ENCODE measurements at places on chromosomes 4 and X.
A peak's percentile ranks its signal among the peaks of the same experiment; 100 is the strongest.

DNA sequence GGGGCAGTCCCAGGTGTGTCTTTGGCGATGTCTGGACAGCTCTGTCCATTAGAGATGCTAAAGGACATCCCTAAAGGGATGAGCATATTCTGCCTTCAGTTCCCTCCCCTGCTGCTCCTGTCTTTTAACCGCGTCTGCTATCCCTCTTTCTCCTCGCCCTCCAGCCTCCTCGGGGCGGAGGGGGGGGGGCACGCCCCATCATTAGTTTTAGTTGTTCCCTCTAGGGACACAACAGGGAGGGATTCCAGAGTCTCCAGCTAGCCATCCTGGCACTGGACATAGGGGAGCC lies 1.1 kb downstream of the MSL3 start:
- DNase-seq = no peak

- DNase-seq = no peak
Observed at GRCh38 chr4:77226939-77227705, 70.1 kb downstream of the CCNG2 start.

DNA sequence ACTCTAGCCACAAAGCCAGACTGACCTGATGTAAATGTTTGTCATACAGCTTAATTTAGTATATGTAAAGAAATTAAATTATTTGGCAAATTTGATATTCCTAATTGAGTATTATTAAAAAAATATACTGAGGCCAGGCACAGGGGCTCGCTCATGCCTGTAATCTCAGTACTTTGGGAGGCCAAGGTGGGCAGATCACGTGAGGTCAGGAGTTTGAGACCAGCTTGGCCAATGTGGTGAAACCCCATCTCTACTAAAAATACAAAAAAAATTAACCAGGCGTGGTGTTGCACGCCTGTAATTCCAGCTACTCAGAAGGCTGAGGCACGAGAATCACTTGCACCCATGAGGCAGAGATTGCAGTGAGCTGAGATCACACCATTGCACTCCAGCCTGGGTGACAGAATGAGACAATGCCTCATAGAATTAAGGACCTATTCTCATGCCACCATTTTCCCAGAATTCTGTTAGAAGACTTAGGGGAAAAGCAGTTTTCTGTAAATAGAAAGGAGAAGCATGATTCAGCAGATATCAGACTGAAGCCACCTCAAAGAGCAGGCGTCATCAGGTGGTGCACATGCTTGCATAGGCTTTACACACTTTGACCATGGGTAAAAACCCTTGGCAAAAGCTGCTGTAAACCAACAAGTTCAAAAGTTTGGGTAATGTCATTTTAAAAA lies 6.1 kb downstream of the UBQLN2 start:
- no peak for DNase-seq

- DNase-seq = no peak
Observed at GRCh38 chr4:99361899-99362275, 9.3 kb upstream of the ADH1C start.

GRCh38 chr4:171397175-171397574 lies 416.0 kb upstream of the GALNTL6 start:
- no peak for DNase-seq

- DNase-seq = no peak
Observed at GRCh38 chr4:17619416-17620105, 5.1 kb downstream of the MED28 start.

GRCh38 chr4:61583696-61584095 lies 383.6 kb downstream of the ADGRL3 start:
- no peak for DNase-seq

GRCh38 chrX:23819385-23820234 lies 36.6 kb downstream of the SAT1 start:
- no peak for DNase-seq

DNA sequence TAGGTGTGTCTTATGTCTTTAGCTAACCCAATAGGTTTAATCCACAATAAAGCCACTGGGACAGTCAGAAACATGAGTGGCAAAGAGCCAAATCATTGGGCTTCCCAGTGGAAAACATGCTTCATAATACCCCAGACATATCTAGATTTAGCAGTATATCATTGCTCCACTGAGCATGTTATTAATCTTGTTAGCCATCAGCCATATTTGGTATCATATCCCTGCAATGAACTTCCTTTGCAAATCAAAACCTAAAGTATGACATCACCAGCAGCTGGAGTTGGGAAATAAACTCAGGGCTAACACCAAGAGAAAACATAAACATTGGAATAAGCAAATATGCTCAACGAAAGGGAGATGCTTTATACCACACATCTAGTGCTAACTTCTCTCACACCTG lies 280.8 kb upstream of the NOCT start:
- DNase-seq = no peak

DNA sequence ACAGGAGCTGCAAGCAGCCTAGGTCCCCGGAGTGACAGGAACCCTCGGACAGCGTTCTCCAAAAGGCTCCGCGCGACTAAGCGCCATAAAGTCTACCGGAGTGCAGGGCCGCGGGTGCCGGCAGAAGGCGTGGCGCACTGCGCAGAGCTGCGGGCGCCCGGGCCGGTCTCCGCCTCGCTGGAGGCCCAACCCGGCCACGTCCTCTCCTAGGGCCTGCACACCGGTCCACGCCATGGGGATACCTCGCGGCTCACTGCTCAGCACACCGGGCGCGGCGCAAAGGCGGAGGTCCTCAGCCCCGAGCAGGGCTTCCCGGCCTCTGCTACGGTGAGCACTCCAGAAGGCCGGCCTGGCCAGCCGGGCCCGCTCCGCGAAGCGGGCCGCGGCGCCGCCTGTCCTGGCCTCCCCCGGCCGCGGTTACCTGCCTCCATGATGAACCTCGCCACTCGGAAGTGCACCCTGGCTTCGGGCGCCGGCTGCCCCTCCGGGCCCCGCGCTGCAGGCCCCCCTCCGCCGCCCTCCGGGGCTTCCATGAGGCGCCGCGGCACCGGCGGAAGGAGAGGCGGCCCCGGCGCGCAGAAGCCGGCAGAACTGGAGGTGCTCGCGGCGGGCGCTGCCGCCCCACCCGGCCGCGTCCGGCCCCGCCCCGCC lies at the start of gene CCNQ:
TSS of gene CCNQ (minus strand) at position 599 of the 651 bp plus-strand sequence. CDS start at position 533, 66 bp downstream.
- DNase-seq = no peak

DNA sequence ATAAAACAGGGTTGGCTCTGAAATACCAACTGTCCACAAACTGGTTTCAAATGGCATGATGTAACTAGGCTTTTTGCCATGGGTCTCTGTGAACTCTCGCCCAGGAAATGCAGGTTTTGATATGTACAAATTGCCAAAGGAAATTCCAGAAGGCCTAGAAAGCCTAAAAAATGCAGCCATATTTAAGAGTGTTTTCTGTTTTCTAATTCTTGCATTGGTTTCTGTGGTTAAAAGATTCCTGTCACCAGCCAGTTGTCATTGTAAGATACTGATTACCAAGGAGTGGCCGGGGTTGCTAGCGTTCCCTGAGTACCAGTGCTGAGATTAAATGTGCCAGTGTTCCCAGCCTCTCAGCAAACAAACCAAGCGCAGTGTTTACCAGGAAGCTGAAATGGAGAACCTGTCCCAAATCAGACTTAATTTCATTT lies 53.9 kb upstream of the SORBS2 start:
- no peak for DNase-seq

DNA sequence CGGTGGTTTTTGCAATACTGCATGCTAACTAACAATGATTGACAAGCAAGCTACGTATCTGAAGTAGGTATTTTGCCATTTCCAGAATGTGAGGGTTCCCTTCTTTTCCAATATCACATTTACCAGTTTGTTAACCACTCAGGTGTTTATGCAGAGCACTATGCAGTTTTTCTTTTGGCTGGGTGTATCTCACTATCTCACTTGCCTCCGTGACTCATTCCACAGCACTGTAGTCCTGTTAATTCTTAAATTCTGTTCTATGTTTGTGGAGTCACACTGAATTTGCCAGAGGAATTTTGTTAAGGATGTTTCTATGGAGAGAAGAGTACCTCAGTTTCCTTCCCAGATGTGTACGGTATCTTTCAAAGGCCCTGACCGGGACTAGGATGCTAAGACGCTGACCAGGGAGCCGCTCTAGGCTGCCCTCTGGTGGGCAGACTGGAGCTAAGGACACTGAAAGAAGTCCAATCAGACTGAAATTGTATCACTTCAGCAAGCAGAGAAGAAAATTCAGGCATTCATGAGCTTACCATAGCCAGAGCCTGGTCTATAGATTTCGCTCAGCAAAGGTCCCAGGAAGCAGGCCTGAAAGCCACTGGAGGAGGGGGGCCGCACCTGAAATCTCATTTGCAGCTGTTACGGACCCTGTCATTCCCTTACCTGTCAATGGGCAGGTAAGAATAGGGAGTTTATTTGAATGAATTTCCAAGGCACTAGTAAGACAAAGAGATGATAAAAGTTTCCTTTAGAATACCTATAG lies 388.4 kb upstream of the SPOCK3 start:
- no peak for DNase-seq

- no peak for DNase-seq
Observed at GRCh38 chr4:2248821-2249261, 6.9 kb upstream of the HAUS3 start.

GRCh38 chr4:124941267-124941666 lies 228.7 kb upstream of the ANKRD50 start:
- DNase-seq = no peak

GRCh38 chr4:122652379-122652778 lies 31.5 kb upstream of the IL21 start:
- DNase-seq = peak; percentile 33

DNA sequence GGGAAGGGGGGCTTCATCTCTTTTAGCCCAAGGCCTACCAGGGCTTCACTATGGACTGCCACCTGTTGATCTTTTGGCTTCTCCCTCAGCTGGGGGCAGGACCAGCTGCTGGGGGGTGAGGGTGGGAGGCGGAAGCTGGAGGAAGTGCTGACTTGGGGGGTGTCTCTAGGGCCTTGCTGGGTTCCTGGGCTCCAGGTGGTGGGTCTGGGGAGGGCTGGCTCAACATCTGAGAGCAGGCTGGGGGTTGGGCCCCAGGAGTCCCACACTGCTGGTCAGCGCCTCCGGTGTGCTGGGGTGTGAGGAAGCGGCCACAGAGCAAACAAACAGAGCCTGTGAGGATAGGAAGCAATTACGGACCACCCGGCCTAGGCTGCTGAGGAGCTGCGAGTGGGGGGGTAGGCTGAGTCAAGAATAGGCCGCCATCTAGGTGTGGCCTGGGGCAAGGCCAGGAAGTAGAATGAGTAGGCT lies 85.7 kb downstream of the EFNB1 start:
- DNase-seq = no peak

- no peak for DNase-seq
Observed at GRCh38 chr4:81845273-81845672, 373.6 kb upstream of the RASGEF1B start.

DNA sequence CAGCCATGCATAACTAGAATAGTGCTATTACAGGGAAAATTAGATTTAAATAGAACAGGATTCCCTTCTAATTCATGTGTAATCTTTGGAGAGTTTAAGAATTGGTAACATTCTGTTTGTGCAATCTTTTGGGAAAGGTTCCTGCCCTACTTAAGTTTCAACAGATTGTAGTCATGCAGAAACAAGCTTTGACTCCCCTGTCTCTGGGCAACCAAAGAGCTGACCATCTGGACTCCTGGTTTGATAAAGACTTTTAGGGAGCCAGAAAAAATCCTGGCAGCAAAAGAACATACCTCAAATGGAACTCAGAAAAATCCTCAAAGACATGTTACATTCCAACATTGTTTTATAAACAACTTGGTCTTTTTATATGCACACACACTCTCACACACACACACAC lies 191.1 kb upstream of the NEIL3 start:
- DNase-seq = no peak

- no peak for DNase-seq
Observed at GRCh38 chrX:74272230-74272629, 31.8 kb upstream of the ZCCHC13 start.

GRCh38 chr4:37440501-37440900 lies 196.0 kb downstream of the NWD2 start:
- no peak for DNase-seq

- no peak for DNase-seq
Observed at GRCh38 chr4:105551965-105552746, at the start of gene ARHGEF38. Gene ARHGEF38, plus strand, starts transcription at chr4:105552620. Its CDS starts 146 bp downstream, at chr4:105552766.

GRCh38 chrX:17082831-17083230 lies 136.4 kb downstream of the REPS2 start:
- no peak for DNase-seq

- no peak for DNase-seq
Observed at GRCh38 chr4:157004279-157005161, 32.9 kb upstream of the PDGFC start.

DNA sequence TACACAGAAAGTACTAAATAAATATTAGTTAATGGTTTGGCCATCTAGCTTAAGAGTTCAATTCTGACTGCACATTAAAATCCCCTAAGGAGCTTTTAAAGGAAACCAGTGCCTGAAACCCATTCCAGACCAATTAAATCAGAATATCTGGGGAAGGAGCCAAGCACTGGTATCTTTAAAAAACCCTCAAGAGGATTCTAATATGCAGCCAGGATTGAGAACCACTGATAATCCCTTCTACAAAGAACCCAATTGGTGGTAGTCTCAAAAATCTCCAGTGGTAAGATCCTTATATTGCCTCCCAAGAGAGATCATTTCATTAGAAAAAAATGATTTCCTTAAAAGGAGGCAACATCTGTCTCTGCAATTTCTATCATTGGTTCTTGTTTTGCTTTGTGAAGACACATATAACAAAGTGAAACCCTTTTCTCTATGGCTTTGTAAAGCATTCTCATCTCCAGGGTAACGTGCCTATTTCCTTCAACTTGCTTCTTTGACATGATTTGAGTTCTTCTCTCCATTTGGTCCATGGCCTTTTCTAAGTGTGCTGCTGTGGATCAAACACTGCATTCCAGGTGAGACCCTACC lies 3.5 kb downstream of the GPR34 start:
- no peak for DNase-seq

DNA sequence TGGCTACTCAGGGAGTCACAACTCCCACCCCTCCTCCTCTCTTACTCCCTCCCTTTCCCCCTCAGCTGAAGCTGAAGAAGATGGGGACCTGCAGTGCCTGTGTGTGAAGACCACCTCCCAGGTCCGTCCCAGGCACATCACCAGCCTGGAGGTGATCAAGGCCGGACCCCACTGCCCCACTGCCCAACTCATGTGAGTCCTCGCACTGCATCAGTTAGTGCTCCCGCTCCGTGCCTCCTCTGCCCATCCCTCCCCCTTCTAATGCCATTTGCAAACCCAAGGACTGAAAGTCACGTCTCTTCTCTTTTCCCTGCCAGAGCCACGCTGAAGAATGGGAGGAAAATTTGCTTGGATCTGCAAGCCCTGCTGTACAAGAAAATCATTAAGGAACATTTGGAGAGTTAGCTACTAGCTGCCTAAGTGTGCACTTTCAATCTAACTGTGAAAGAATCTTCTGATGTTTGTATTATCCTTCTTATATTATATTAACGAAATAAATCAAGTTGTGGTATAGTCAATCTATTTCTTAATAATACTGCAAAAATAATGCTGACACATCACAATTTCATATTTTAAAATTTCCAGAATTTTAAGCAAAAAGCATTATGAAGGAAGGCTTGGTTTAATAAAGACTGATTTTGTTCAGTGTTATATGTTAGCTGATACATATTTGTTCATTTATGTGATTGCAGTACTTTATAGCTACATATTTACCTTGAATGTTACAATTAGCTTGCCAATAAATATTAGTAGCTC lies 800 bp downstream of the PF4V1 start:
- DNase-seq = no peak

- DNase-seq = no peak
Observed at GRCh38 chr4:119132306-119132705, 3.3 kb upstream of the MYOZ2 start.
